Activated naive CD4-positive, alpha-beta T cell treated with Interleukin-2 at 50 U/mL for 16 hours (primary cell): ENCODE measurements at places on chromosomes 5 and 9.
A peak's percentile ranks its signal among the peaks of the same experiment; 100 is the strongest.

GRCh38 chr5:7762267-7762666 is 88.7 kb downstream of the CFAP90 start:
- no peak for DNase-seq

DNA sequence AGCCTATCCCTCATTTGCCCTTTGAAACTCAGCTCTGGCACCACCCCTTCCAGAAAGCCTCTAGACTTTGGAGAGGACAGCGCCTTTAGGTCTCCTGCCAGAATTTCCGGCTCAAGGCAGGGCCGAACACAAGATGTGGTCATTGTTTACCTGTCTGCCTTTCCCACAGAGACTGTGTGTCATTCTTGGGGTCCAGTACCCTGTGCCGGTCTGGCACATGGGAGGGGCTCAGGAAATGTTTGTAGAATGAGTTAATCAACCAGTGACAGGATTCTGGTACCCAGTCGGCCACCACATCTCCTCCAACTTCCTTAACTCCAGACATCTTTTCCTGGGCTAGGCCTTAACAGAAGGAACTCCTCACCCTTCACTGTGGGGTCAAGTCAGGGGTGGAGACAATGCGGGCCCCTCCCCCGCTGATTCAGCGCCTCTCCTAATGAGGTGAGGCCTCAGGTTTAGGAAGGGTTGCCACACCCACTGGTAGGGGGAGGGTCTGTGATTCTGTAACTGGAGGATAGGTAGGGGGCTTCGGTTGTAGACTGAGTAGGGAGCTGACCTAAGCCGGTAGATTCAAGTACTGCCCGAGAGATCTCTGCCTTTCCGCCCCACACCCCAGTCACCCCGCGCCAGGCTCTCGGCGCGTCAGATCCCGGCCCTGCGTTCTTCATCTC is 29.3 kb downstream of the PCDH1 start:
- no peak for DNase-seq

- no peak for DNase-seq
Measured at GRCh38 chr5:72032788-72033187, 74.5 kb upstream of the MAP1B start.

DNA sequence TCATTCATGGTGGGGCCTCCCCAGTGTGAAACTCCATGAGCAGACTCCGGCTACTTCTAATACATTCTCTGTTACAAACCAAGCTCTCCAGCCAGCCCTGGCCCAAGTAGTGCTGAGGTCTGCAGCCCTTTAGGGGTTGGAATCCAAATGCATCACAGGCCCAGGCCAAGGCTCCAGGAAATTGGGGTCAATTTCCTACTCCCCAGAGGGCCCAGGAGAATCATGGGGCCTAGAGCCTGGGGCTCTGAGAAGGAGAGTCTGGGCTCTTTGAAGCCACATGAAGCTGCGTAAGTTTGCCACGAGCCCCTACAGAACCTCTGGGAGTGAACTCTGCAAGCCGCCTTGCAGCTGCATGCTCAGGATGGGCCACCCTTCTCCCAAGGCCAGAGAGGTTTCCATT is 206.4 kb downstream of the PAPPA start:
- no peak for DNase-seq

- DNase-seq = peak; percentile 52
Measured at GRCh38 chr9:37801287-37801850, 772 bp downstream of the DCAF10 start.

DNA sequence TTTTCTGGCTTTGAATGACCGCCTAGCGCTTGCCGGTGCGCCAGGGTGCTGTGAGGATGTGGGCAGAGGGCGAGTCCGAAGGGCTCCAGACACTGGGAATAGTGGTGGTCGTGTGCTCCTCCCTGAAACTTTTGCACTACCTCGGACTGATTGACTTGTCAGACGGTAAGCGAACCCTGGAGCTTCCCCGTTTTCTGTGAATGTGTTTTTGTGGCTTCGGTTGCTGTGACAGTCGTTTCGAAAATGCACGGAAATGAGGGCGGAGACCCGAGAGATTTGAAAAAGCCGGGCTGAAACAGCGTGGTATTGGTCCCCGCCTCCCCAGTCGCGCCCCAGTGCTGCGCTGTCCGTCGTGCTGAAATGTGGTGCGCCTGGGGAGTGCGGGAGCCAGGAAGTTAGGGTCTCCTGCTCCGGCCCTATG is 102.5 kb upstream of the GABRP start:
- peak; percentile 19 for DNase-seq

DNA sequence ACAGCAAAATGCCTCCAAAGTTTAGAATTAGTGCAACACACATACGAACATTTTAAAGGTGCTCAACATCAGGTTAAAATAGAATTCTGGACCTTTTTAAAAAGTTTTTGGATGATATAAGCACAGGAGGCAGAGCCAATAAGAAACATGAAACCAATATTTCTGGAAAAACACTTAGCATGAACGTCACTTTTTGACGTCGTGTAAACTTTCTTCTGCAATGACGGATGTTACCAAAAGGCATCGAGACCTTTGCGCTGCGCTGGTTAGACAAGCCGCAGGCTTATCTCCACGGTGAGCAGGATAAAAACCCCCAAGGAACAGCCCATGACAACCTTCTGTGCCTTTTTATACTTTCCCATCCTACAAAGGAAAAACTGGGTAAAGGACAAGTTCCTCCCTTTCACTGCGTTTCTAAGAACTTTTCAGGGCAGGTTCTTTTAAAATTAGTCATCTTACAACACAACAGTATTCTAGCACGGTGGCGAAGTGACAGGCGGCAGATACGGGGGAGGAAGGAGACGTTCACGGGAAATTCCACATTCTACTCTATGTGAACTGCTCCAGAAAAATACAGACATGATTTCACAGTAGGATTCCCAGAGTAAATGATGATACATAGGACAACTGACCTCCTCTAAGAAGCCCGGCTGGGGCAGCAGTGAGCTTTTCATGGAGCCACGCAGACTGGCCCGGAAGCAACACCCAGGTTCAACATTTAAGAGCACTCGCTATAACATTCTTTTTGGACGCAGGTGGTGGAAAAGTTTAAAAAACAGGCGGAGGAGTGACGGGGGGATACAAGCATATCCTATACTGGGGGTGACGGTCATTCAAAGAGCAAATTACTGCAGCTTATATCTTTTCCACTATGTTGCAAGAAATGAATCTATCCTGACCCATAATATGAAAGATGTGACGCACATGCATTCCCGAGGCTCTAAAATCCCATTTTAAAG is 52.4 kb downstream of the USP20 start:
- peak; percentile 71 for DNase-seq

GRCh38 chr5:135490245-135491037 is 38.3 kb upstream of the TIFAB start:
- DNase-seq = no peak

DNA sequence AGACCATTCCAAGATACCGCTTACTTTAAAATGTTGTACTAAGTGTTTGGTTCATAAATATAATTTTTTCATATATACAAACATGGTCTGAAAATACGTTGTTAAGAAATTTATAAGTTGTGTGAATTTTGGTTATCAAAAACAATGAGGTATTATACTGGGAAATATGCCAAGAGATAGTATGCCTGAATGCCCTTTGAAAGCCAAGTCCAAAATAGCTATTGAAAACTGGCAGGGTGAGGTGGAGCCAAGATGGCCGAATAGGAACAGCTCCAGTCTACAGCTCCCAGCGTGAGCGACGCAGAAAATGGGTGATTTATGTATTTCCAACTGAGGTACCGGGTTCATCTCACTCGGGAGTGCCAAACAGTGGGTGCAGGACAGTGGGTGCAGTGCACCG is 533.5 kb downstream of the ZNF608 start:
- no peak for DNase-seq

DNA sequence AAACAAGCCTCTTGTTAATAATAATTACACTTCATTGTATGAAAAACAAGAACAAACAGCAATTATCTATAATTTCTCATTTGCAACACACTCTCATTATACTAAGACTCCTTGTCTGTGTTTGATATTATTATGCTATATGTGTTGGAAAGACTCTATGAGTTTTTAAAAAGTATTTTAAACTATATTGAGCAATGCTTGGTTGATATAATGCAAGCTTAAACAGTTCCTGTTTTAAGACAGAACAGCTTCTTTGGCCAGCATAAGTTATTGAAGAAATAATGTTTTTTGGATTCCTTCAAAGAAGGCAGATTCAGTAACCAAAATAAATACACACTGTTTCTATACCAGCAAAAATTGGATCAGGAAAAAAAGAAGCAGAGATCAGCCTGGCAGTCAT is 871.4 kb downstream of the MAT2B start:
- no peak for DNase-seq

DNA sequence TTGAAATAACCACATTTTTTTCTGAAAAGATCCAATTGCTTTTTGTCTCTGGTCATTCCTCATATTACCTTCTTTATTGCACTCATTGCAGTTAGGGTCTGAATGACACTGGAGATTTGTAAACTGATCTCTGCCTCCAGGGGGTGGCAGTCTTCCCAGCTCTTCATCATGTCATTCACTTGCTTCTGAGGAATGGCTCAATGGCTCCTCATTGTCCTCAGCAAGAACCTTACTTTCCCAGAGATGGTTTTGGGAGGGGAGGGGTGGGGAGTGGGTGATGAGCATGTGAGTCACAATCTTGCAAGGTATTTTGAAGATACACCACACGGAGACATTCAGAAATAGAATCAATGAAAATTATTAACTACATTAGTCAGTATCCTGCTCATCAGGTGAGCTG is 159.8 kb upstream of the GAS1 start:
- no peak for DNase-seq

- DNase-seq = no peak
Measured at GRCh38 chr5:174300118-174300940, 254.8 kb downstream of the NSG2 start.

GRCh38 chr5:35031276-35031675 is 16.5 kb downstream of the AGXT2 start:
- no peak for DNase-seq

DNA sequence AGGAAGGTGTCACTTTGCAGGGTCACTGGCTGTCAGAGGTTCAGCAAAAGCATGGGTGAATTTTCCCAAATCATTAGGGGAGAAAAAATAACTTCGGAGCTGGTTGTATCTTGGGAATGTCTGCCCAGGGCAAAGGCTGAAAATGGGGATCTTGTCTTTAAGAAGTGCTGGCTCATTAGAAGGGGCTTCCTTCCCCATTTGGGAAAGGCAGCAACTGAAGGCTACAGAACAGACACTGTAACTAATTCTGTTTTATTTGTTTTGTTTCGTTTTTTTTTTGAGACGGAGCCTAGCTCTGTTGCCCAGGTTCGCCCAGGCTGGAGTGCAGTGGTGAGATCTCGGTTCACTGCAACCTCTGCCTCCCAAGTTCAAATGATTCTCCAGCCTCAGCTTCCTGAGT is 70.3 kb upstream of the PCA3 start:
- DNase-seq = no peak

DNA sequence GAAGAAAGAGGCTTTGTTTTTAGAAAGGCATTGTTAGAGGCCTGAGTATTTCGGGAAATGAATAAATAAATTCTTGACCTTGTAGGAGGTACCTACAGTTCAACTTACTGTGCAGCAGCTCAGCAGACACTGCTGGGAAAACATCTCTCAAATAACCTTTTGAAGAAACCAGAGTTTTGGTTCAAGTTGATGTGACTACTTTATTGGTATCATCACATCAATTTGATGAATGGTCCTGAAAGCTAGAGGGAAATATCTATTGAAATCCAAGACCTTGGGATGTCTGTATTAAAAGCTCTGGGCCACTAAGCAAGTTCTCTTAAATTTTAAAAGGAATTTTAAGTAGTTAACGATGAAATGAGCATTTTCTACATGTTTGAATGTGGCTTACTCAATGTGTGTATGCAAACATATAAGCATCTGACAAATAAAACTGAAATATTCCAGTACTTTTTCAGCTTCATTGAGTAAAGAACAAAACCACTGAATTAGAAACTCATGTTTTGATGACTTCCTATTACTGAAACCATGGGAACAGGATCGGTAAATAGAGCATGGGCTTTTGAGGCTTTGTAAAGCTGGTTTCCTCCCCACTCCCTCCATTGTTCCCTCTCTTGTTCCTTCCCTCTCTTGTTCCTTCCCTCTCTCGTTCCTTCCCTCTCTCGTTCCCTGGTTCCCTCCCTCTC is 36.7 kb downstream of the SLC27A6 start:
- no peak for DNase-seq

GRCh38 chr5:121171834-121172233 is 679.8 kb upstream of the FTMT start:
- no peak for DNase-seq

DNA sequence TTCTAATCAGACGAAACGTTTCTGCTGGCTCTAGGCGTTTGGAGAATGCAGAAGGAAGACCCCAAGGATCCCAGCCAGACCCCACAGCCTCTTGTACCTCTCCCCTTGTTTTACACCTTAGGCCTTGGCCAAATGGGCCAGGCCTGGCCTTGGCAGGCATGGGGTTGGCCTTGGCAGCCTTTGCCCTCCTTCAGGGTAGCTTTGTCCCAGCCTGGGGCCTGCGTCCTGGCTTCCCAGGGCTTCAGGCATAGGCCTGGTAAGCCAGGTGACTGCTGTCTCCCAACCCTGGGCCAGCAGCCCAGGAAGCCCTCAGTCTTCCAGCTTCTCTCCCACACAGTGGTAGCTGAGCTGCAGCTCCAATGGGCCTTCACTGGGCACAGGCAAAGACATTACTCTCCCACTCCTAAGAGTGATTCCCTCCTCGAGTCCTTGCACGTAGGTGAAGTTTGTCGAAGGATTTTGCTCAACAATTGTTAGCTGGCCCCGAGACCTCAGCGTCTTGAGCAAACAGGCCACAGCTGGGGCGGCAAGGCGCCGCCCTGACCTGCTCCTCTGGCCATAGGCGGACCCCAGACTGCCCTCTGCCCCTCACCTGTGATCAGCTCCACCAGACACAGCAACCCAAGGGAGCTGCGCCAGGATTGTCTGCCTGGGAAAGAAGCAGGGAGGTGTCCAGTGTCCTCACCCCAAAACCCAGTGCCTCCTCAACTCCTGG is 1.1 kb upstream of the PITX1 start:
- no peak for DNase-seq

DNA sequence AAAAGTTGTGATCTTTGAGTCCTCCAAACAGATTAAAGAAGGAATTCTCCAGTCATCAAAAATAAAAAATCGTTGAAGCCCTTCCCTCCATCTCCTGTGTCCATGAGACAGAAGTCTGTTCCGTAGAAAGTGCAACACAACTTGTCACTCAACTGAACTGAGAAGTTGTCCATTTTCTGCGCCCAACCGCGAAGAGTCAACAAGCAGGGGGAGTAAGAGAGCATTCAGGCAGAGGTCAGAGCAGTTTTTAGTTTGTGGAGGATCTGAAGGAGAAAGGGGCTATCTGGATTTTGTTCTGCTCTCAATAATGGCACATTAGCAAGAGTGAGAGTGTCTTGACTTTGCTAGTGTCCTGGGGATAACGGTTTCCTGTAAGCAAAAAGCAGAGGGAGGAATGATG is 303.9 kb downstream of the ICE1 start:
- DNase-seq = no peak

DNA sequence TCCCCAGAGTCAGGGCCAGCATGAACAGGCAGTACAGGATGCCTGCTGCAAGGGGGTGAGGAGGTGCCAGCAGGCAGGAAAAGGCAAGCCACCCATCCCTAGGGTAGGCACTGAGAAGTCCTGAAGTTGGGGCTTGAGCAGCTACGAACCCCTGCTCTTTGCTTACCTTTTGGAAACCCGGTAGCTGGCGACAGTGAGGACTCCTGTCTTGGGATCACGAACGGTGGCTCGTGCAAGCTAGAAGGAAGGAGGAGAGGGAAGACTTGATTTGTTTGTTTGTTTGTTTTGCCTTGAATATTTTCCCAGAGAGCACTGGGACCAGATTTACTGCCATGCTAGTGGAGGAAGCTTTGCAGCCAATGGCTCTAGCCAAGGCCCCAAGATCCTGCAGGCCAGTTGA is 23.7 kb downstream of the P4HA2 start:
- DNase-seq = no peak
